ENCODE measurements at places on chromosomes 5 and 9. TPM values are rescaled to one million over a fixed set of nuclear protein-coding genes. Genes with fewer than 3 reads are reported as not detected.

PCDHA1 gene
- not detected for total RNA-seq

SEMA6A gene
- total RNA-seq = 90.0 TPM

MAMDC2 gene
- 6.9 TPM for total RNA-seq

POU4F3 gene
- total RNA-seq = not detected

GLE1 gene
- total RNA-seq = 25.7 TPM

DNA sequence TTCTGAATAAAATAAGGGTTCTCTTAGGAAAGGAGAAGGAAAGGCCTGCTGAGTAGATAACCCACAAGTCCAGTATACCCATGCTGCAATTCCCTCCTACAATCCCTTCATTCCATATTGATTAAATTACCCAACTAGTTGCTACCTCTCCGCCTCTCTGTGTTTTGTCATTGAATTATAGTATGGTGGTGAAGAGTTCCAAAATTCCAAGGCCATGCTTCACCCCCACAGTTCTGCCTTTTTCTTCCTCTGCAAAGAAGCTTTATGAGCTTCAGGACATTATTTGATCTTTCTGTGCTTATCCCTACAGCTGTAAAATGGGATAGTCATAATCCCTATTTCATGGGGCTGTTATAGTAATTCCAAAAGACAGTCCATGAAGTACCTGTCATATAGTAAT, 215.6 kb downstream of the ACTL7B start:
- DNase-seq = no peak

- peak; percentile 88 for DNase-seq
Observed at GRCh38 chr5:159262859-159263568, at the start of gene UBLCP1. Gene UBLCP1 (plus strand): TSS chr5:159263290. CDS start chr5:159268916, 5,626 bp downstream.

GRCh38 chr9:32490601-32491000, 35.4 kb downstream of the RIGI start:
- DNase-seq = no peak

GRCh38 chr5:225334-225733, 7.2 kb downstream of the SDHA start:
- DNase-seq = no peak

GRCh38 chr5:6701491-6701890, 11.7 kb upstream of the TENT4A start:
- no peak for DNase-seq

- DNase-seq = no peak
Observed at GRCh38 chr5:157219491-157220271, 39.0 kb downstream of the ITK start.

GRCh38 chr5:140153255-140153654, 21.7 kb upstream of the CYSTM1 start:
- DNase-seq = no peak

DNA sequence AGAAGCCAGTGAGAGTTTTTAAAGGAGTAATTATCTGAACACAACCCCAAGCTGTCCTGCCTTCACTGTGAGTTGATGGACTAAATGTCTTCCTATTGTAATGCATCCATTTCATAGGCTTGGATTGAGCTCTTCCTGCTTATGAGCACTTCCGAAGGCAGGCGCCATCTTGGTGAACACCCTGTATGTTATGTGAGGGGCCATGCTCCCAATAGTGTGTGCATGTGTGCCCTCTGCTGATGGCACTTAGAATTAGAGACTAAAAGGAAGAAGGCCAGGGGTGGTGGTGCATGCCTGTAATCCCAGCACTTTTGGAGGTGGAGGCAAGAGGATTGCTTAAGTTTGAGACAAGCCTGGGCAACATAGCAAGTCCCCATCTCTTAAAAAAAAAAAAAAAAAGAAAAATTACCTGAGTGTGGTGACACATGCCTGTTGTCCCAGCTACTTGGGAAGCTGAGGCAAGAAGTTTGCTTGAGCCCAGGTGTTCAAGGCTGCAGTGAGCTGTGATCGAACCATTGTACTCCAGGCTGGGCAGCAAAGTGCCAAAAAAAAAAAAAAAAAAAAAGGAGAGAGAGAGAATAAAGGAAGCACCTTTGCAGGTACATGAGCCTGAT, 65.0 kb downstream of the C9orf152 start:
- DNase-seq = no peak

DNA sequence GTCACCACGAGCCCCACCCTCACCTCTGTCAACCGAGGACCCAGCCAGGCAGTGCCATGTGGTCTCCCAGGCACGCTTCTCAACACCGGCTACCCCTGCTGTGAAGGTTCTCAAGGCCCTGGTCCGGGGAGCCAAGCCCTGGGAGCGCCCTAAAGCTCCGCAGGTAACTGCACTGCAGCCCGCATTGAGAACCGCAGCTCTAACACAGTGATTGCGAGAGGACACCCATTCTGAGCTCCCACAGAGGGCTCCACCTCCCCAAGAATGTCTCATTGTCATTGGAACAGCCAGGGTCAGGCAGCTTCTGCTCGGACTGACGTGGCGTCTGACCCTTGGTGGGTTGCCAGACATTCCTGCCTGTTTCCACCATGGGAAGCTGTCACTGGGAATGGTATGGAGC, 88.3 kb downstream of the ANKRD33B start:
- no peak for DNase-seq

DNA sequence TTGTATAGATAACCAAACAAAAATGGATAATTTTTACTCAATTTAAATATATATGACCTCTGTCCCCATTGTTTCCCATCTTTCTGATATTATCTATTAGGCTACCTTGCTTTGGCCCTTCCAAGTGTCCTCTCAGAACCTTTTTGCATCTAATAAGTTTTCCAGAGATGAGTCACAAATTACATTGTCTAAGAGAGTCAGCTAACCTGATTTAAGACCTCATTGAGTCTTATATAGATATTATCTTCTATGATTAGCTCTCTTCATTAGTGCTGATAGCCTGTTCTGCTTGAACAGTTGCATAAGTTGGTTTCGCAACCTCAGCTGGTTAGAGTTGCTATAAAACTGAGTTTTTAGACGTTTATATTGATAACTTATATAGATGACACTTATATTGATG, 623.1 kb downstream of the LRRC70 start:
- DNase-seq = no peak

DNA sequence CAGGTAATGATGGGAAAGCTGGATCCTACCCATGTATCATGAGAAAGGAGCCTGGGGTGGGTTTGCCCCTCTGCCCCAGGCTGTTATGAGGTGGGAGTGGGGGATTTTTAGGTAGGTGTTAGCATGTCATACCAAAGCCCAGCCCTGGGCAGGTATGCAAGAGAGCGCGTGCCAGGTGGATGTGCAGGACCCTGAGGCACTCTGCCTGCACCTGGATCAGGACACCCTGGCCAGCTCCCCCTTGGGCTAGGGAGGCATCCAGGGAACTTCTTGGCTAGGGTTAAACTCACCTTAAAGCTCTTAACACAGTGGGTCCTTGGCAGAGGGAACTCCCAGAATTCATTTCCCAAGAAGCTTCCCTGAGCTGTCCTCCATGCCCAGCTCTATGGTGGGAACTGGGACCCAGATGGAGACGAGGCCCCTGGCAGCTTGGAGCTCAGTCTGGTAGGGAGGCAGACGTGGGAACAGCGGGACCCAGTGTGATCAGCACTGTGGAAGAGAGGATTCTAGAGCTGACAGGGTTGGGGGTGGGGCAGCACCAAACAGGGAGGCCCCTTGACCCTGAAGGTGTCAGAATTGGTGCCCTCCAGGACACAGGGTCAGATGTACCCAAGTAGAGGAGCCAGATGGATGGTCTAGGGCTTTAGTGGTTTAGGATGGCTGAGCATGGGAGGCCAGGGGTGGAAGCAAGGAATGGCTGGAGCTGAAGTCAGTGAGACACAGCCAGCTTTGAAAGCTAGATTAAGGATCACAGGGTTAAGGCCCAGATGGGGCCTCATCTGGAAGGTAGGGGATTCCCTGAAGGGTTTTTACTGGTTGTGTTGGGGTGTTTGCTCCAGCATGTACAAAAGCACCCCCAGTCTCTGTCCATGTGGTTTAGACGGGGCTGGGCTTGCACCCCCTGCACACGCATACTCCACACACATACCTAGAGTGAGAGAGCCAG, 2.2 kb upstream of the PRR7 start:
- peak; percentile 49 for DNase-seq

- no peak for DNase-seq
Observed at GRCh38 chr5:3856036-3856435, 260.4 kb downstream of the IRX1 start.

DNA sequence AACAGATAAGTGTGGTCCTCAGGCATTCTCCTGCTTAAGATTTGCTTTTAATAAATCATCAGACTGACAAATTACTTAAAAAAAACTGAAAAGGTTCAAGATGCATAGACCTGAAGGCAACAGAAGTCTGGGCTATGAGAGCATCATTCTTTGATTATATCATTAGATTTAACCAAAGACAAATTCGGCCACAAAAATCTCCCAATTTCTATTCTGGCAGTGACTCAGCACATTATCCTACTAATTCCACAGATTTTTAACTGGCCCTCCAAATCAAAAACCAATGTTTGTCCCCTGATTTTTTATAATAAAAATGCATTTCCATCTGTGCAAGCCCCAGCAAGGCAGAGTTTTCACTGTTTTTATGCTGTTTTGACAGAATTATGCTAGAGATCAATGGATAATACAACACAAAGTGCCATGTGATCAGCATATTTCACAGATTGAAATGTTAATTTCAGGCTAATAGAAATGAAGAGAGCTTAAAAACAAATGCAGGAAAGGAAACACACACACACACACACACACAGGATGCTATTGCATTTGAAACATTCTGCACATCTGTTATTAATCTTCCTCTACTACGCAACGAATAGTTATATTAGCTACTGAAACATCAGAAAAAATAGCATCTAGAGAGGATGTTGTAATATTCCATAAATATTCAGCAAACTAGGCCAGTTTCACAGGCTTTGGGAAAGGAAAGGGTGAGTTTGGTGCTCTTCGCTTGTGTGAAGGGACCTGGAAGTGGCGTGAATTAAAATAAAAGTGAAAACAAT, 177.6 kb upstream of the ST8SIA4 start:
- DNase-seq = no peak

GRCh38 chr9:132596200-132596599, 13.8 kb downstream of the BARHL1 start:
- no peak for DNase-seq

DNA sequence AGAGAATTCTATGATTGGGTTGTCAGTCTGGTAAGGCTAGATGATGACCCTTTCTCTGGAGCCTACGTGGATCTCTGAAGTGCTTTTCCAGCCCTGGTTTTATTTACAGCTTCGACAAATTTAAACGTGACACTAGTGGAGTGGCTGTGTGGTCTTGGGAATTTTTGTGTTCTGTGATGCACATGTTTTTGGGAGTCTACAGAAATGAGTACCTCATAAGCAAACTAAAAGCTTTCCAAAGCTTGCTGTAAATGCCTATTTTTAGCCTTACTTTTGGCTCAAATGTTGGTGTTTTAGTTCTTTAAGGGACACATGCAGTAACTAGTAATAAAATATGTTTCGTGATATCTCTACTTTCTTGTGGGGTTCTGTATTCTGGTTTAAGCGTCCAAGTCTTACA, 3.3 kb downstream of the LARP1 start:
- no peak for DNase-seq

GRCh38 chr5:93716453-93716852, 24.9 kb downstream of the POU5F2 start:
- DNase-seq = no peak

- DNase-seq = peak; percentile 43
Observed at GRCh38 chr9:116149844-116150243, 3.7 kb upstream of the PAPPA start.

DNA sequence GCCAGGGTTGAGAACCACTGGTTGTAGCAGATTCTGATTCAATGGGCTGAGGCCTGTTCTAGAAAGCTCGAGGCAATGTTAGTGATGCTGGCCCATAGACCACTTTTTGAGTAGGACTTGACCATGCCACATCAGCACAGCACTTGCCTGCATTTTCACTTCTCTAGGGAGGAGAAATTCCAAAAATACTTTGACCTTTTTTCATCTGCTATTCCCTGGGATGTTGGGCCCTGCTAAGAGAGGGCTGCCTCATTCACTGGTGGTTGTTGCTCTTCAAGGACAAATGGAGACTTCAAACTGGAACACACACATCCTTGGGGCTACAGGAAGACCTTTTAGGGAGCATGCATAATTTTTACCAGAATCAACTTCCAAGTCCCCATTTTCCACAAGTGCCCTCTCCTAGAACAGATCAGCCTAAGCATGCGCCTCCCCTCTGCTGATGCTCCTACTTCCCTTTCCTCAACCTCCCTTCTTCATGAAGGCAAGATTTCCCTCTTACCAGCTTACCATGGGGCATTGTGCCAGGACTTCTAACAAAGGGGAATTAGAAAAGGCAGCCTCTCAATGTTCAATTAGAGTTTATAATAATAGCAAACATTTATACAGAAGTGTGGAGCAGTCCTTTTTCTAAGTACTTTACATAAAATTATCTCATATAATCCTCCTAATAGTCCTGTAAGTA, 12.7 kb upstream of the TGFBI start:
- DNase-seq = no peak

DNA sequence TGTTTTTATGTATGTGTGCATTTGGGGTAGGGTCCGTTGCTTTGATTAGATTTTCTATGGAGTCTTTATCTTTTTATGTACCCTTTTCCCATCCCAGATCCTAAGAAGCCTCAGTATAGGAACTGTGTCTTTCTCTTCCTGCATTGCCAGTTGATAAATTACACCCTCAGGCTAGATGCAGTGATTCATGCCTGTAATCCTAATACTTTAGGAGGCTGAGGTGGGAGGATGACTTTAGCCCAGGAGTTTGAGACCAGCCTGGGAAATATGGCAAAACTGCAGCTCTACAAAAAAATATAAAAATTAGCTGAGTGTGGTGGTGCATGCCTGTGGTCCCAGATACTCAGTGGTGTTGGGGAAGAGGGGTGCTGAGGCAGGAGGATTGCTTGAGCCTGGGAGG, 40.2 kb downstream of the NLN start:
- no peak for DNase-seq

DNA sequence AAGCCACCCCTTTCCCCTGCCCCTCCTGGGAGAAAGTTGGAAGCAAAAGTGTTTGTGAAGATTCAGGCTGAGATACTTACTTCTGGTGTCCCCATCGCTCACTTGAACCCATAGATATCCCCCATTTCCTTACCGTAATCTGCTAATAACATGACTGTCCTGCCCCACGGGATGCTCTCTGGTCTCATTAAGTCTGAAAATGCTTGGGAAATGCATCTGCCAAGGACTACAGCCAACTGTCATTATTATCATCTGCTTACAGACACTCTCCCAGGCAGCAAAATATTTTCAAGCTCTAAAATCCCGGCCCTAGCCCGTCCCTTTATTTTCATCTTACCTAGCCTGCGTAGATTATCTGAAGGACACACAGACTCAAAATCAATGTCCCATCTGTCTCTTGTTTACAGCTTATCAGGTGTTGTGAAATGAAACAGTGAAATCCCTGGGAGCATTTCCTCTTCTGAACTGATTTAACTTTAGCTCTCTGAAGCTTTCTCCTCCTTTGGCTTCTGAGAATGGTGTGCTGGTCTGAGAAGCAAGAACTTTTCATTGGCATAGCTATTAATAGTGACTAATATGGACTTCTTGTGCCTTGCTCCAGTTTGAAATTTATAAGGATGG, 126.9 kb upstream of the OSMR start:
- no peak for DNase-seq

Data from mucosa of descending colon (tissue), 3 donors.